H1 (cell line): ENCODE measurements at places on chromosomes 16 and 17.

- no peaks in the 10 kb centered on the region for H3K27me3 ChIP-seq
- H3K36me3 ChIP-seq, result no peaks in the 10 kb centered on the region
- peak; percentile 51 for DNase-seq
- H3K4me3 ChIP-seq, result no peak overlapping the region
- H3K27ac ChIP-seq, result no peak overlapping the region
- H3K4me1 ChIP-seq, result no peaks in the 10 kb centered on the region; the same call in none of the 2 replicates
Measured at GRCh38 chr17:58630883-58631522, 60.8 kb downstream of the TEX14 start.

GRCh38 chr16:57791195-57791892, 10.9 kb downstream of the KIFC3 start:
- H3K27me3 ChIP-seq, result no peaks in the 10 kb centered on the region
- H3K27ac ChIP-seq, result no peak overlapping the region
- no peaks in the 10 kb centered on the region for H3K36me3 ChIP-seq
- no peak for DNase-seq
- H3K4me3 ChIP-seq, result no peak overlapping the region

DNA sequence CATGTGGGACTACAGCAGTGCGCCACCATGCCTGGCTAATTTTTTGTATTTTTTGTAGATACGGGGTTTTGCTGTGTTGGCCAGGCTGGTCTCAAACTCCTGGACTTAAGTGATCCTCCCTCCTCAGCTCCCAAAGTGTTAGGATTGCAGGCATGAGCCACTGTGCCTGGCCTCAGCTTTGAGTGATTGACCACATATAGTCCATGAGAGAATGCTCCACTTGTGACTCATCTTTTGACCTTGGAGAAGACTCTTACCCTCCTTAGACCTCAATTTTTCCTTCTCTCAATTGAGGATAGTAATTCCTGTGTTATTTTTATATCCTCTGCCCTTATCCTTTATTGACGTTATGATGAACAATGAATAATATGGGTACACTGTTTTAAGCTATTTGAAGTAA, 30.9 kb upstream of the DUSP14 start:
- no peak overlapping the region for H3K4me3 ChIP-seq
- no peak overlapping the region for H3K27ac ChIP-seq
- DNase-seq, result no peak
- no peaks in the 10 kb centered on the region for H3K36me3 ChIP-seq
- H3K4me1 ChIP-seq, result no peaks in the 10 kb centered on the region

GRCh38 chr17:29615492-29616299, 7.0 kb downstream of the CORO6 start:
- H3K4me1 ChIP-seq, result peaks cover 49% of the 10 kb centered on the region
- no peaks in the 10 kb centered on the region for H3K36me3 ChIP-seq
- DNase-seq, result peak; percentile 92
- H3K27ac ChIP-seq, result no peak overlapping the region
- peak overlapping the region; percentile 45 for H3K4me3 ChIP-seq

GRCh38 chr17:77417575-77417974, 276.8 kb downstream of the SEC14L1 start:
- no peak for DNase-seq

DNA sequence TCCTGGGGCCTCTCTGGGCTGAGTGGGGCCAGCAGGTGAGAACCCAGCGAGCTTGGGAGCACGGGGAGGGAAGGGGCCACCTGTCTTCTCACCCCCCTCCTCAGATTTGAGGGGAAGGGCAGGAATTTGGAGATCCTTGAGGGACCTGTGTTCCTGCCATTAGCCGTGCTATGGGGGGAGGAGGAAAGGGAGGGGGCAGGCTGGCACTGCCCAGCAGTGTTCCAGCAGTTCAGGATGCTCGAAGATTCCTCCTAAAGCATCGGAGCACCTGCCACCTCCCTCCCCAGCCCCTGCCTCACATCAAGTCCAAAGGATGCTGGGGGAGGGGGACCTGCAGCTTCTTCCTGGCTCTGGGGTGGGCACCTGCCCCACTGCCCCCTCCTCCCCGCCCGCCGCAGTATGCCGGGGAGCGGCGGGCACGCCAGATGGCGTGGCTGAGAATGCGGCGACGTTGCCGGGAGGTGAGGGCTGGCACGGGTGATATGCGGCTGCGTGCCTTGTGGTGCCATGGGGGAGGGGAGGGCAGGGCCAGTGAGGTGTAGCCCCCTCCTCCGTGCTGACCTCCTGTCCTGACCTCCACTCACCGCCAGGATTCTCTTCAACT, 4.7 kb upstream of the NEUROD2 start:
- no peak overlapping the region for H3K27ac ChIP-seq
- no peak for DNase-seq
- peaks cover 38% of the 10 kb centered on the region for H3K27me3 ChIP-seq
- peaks cover 13% of the 10 kb centered on the region for H3K4me1 ChIP-seq
- H3K4me3 ChIP-seq, result no peak overlapping the region
- H3K36me3 ChIP-seq, result no peaks in the 10 kb centered on the region

GRCh38 chr16:28984619-28985135, at the start of gene LAT:
Gene LAT (plus strand): TSS chr16:28985052. CDS start chr16:28985418, 366 bp downstream.
- H3K4me1 ChIP-seq, result no peaks in the 10 kb centered on the region
- no peak for DNase-seq
- H3K27me3 ChIP-seq, result no peaks in the 10 kb centered on the region
- no peaks in the 10 kb centered on the region; the same call in 1 of the 2 replicates for H3K36me3 ChIP-seq

DNA sequence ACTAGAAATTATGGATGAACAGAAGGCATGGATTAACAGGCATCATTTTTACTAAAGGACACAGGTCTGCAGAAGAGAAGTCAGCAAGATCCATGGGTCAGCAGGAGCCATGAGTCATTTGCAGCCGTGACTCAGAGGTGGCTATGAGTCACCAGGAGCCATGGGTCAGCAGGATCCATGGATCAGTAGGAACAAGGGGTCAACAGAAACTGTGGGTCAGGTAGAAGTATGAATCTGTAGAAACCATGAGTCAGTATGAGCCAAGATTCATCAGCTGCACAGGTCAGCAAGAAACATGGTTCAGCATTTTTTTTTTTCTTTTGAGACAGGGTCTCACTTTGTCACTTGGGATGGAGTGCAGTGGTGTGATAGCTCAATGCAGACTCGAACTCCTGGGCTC, 58.2 kb upstream of the HS3ST4 start:
- no peak overlapping the region for H3K4me3 ChIP-seq
- H3K27me3 ChIP-seq, result no peaks in the 10 kb centered on the region

GRCh38 chr16:70578035-70578434, 54.4 kb downstream of the SF3B3 start:
- H3K36me3 ChIP-seq, result peaks cover 17% of the 10 kb centered on the region
- H3K27ac ChIP-seq, result no peak overlapping the region
- no peaks in the 10 kb centered on the region for H3K4me1 ChIP-seq
- no peak for DNase-seq

DNA sequence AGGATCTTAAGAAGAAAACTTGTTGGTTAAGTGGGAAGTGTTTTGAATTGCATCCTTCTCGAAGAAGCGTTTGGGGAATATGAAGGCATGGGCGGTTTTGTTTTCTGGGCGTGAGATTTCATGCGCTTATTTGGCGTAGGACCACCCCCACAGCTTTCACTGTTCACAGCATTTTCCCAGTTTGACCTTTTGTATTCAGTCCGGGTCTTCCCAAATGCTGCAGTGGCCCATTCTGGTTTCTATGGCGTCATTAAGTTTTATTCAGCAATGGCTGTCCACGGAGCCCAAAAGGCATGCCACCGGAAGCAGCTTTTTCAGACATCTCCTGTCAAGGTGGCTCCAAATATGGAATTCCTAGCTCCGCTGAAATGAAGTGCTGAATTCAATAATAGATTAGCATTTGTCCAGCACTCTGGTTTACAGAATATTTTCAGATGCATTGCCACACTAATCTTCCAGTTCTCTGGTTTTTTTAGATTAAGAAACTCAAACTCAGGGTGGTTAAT, 90.6 kb upstream of the FBXO47 start:
- no peak for DNase-seq
- H3K36me3 ChIP-seq, result no peaks in the 10 kb centered on the region
- no peak overlapping the region for H3K27ac ChIP-seq
- H3K4me1 ChIP-seq, result peaks cover 2% of the 10 kb centered on the region; the same call in 1 of the 2 replicates
- H3K27me3 ChIP-seq, result no peaks in the 10 kb centered on the region

DNA sequence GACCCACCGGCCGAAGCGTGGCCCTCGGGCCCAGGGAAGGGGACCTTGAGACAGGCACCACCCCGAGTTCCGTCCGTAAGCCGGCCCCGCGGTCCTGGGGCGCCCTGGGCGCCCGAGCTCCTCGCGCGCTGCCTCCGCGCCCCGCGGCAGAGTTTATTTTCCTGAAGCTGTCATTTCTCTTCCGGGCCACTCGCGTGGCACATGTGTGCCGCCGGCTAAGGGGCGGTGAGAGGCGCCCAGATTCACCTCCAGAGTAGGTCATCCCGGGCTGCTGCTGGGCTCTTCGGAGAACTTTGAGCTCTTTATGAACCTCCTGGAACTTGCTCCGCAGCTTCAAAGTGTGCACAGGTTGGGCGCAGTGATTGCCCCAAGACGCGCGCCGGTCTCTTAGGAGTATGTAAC, 489 bp downstream of the ZC3H18 start:
- DNase-seq, result no peak
- H3K4me1 ChIP-seq, result peaks cover 4% of the 10 kb centered on the region
- peak overlapping the region; percentile 88 for H3K4me3 ChIP-seq
- H3K27ac ChIP-seq, result no peak overlapping the region
- no peaks in the 10 kb centered on the region for H3K36me3 ChIP-seq
- H3K27me3 ChIP-seq, result peaks cover 3% of the 10 kb centered on the region; the same call in 1 of the 2 replicates

DNA sequence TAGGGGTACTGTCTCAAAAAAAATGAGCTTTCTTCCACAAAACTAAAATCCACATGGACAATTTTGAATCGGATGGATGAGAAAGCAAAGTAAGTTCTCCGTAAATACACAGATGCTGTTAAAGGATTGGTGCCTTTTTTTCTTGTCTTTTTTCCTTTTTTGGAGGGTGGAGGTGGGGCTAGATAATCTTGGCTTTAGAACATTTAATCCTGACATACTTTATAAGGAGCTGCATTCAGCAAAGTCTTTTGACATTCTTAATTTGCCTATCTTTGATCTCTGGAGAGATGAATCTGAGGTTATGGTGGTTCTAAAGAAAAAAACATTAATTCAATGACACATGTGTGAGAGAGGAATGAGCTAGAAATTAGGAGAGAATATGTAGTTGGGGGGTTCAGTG, 312.3 kb upstream of the KCNJ16 start:
- no peak overlapping the region for H3K27ac ChIP-seq
- no peak for DNase-seq
- no peak overlapping the region for H3K4me3 ChIP-seq
- H3K27me3 ChIP-seq, result no peaks in the 10 kb centered on the region
- no peaks in the 10 kb centered on the region for H3K36me3 ChIP-seq

GRCh38 chr17:34024806-34025551, 230.1 kb upstream of the CCL2 start:
- H3K27me3 ChIP-seq, result no peaks in the 10 kb centered on the region

DNA sequence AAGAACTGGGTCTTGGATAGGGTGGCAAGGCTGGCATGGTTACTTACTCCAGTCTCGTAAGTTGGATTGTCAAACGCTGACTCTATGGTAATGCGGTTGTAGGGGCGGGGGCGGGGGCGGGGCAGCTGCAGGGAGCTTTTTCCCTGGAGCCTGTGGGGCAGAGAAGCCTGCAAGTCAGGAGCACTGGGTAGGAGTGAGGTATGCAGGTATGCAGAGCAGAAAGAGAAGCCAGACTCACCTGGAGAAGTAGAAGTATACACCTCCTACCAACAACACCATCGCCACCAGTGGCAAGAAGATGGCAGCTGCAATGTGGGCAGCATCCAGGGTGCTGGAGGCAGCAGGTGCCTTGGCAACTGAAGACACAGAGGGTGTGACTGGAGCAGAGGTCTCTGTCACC, 4.8 kb upstream of the PHF12 start:
- DNase-seq, result no peak
- H3K4me1 ChIP-seq, result peaks cover 7% of the 10 kb centered on the region; the same call in 1 of the 2 replicates
- no peak overlapping the region for H3K27ac ChIP-seq
- H3K27me3 ChIP-seq, result no peaks in the 10 kb centered on the region

DNA sequence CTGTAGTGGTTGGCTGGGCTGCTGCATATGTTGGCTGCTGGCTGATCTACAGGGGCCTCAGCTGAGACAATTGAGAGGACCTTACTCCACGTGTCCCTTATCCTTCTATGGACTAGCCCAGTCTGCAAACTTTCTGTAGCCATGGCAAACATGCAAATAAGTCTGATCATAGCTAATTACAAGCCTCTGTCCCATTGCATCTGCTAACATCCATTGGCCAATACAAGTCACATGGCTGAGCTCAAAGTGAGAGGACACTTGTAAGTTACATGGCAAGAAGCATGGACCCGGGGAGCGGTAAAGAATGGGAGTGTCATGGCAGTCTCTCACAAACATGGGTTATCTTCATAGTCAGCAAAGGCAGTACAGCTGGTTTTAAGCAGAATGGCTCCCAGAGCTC, 11.6 kb upstream of the IL4R start:
- no peak overlapping the region for H3K4me3 ChIP-seq
- DNase-seq, result no peak
- H3K4me1 ChIP-seq, result no peaks in the 10 kb centered on the region
- H3K27ac ChIP-seq, result no peak overlapping the region
- H3K36me3 ChIP-seq, result no peaks in the 10 kb centered on the region
- H3K27me3 ChIP-seq, result no peaks in the 10 kb centered on the region

DNA sequence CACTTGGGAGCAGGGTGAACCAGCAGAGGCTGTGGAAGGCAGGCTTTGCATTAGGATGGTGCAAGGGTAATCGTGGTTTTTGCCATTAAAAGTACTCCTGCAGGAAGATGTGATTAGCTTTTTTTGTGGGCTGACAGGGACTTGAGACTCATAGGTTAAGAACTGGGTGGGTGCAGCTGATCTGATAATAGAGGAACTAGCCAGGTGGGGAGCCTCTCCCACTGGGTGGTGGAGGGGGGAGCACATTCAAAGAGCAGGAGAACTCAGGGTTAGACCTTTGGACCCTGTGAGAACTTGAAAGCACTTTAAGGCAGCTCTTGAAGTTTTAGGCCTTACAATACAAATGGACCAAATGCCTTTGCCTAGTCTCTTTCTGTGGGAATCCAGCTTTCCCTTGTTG, 32.4 kb downstream of the CCL4 start:
- H3K4me1 ChIP-seq, result no peaks in the 10 kb centered on the region
- no peaks in the 10 kb centered on the region for H3K27me3 ChIP-seq
- H3K27ac ChIP-seq, result no peak overlapping the region
- no peaks in the 10 kb centered on the region for H3K36me3 ChIP-seq
- no peak overlapping the region for H3K4me3 ChIP-seq

GRCh38 chr16:49052846-49053245, 228.8 kb downstream of the CBLN1 start:
- H3K27ac ChIP-seq, result no peak overlapping the region
- no peak overlapping the region for H3K4me3 ChIP-seq
- no peak for DNase-seq
- no peaks in the 10 kb centered on the region for H3K27me3 ChIP-seq
- no peaks in the 10 kb centered on the region; the same call in 1 of the 2 replicates for H3K4me1 ChIP-seq

- no peaks in the 10 kb centered on the region for H3K27me3 ChIP-seq
- H3K36me3 ChIP-seq, result no peaks in the 10 kb centered on the region
- no peak for DNase-seq
- no peak overlapping the region for H3K4me3 ChIP-seq
- peaks cover 2% of the 10 kb centered on the region; the same call in 1 of the 2 replicates for H3K4me1 ChIP-seq
Measured at GRCh38 chr17:59421722-59422121, 90.3 kb downstream of the YPEL2 start.

- no peaks in the 10 kb centered on the region for H3K4me1 ChIP-seq
- H3K27ac ChIP-seq, result no peak overlapping the region
- DNase-seq, result no peak
- H3K27me3 ChIP-seq, result no peaks in the 10 kb centered on the region
- no peaks in the 10 kb centered on the region for H3K36me3 ChIP-seq
Measured at GRCh38 chr17:17552351-17553216, 38.9 kb downstream of the PEMT start.

GRCh38 chr16:79047337-79047736, 553.2 kb downstream of the MAF start:
- peaks cover 7% of the 10 kb centered on the region for H3K4me1 ChIP-seq
- DNase-seq, result no peak
- no peaks in the 10 kb centered on the region for H3K36me3 ChIP-seq
- no peak overlapping the region for H3K27ac ChIP-seq
